ENCODE measurements at places on chromosomes 6 and 20.

- DNase-seq, result no peak
Measured at GRCh38 chr6:41692080-41692675, 43.2 kb downstream of the TFEB start.

GRCh38 chr6:89215391-89215790 lies 1.8 kb downstream of the GABRR1 start:
- no peak for DNase-seq

- no peak for DNase-seq
Measured at GRCh38 chr6:37480951-37481534, 18.6 kb downstream of the CCDC167 start.

GRCh38 chr6:148231572-148231971 lies 111.1 kb upstream of the SASH1 start:
- peak; percentile 82 for DNase-seq

DNA sequence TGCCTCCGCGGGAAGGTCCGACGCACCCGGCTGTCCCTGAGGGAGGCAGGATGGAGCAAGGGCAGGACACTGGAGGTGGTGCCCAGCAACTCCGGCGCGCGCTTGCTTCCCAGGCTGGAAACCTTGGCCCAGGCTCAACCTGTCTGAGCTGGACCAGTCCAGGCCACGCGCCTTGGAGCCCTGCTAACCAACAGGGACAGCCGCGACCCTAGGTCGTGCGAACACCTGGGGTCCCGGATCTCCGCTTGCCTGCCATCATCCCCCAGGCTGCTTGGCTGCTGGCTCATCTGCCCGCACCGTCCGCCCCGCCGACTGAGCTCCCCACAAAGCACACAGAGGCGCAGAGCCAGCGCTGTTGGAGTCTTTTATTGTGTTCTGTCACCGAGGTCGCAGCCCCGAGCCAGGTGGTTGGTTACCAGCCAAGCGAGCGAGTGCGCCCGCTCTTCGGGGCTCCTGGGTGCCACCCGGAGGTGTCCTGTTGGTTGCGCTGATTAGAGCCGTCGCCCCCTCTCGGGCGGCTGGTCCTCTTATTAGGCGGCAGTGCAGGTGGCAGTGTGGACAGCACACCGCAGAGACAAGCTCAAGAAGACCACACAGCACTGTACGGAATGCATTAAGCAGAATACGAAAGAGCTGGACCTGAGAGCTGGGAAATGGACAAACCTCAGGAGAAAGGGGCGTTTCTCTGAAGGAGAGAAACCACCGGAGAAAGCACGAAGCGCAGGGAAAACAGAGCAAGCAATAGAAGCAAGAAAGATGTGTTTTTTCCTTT lies 3.8 kb downstream of the COL12A1 start:
- DNase-seq, result peak; percentile 30

DNA sequence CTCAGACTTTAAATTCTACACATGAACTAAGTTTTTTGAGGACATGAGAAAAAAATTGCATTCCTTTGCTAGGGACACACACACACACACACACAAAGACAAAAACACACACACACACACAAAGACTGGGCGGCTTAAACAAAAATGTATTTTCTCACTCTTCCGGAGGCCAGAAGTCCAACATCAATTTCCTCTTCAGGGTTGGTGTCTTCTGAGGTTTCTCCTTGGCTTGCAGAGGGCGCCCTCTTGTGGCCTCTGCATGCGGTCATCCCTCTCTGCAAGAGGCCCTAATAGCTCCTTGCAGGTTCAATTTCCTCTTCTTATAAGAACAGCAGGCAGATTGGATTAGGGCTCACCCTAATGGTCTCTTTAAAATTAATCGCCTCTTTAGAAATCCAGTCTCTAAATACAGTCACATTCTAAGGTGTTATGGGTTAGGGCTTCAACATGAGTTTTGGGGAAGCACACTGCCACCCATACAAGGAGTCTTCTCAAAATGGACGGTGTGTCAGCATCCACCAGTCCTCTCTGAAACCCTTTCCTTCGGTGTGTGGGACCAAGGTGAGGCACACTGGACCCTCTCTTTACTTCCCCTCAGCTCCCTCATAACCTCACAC lies 61.4 kb downstream of the GPR6 start:
- peak; percentile 87 for DNase-seq

DNA sequence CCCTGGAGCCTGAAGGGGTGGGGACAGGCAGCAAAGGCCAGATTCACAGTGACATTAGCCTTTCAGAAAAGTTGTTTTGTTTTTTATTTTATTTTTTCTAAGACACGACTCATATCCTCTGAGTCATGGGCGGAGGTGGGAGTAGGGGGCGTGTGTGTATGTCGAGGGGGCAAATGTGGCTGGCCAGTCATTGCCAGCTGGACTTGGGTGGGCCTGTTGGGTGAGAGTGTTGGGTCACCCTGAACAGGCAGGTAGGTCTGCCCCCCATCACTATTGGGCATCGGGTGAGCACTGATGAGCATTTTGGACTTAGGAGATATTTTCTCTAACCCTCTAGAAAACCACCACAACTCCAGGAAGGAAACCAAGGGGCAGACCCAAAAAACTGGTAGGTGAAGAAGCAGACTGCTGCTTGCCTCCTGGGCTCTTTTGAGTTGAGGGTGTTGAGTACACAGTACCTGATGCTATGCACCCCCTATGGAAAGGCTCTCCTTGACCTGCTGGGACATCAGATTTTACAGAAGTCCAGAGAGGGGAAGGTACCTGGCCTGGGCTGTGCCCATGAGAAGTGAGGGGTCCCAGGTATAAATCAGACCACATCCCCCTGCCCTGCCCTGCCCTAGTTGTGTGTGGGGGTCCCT lies 5.6 kb downstream of the SMIM29 start:
- peak; percentile 77 for DNase-seq

All from IMR-90 (cell line).